CD8-positive, alpha-beta T cell (primary cell): ENCODE measurements at places on chromosomes 3 and 15.

DNA sequence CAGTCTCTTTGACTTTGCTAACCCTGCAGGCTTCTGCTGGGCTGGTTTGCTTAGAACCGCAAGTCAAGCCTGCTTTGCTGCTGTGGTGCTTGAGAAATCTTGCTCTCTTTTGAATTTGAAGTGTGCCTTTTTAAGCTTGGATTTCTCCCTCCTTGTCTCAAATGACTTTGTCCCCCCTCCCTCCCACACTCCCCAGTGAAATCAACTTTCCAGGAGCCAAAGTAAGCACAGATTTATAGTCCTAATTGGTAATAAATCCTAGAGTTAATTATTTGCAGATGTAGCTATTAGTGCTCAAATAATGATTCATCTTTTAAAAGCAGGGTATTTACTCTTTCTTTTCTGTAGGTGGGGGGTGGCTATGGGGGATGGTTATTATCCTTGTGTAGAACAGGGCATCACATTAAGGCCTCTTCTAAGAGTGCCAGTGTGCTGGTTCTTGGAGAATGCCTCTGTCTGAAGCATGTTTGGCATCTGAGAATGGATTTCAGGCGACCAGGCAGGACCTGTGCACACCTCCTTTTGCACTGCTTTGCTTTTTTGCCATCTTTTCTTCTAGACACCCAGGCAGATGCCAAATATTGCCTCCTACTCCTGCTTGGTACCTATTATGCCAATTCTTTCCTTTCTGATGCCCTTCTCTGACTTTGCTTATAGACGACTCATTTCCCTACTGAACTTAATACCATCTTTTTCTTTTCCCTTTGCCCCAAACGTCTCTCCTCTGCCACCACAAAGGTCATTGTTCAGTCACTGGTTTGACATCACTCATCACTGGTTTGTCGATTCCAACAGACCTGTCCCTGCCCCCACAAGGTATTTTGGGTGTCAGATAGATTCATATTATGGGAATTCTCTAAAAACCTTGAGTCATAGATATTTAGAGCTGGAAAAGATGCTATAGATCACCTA is 50.7 kb downstream of the CLDN11 start:
- DNase-seq = no peak

DNA sequence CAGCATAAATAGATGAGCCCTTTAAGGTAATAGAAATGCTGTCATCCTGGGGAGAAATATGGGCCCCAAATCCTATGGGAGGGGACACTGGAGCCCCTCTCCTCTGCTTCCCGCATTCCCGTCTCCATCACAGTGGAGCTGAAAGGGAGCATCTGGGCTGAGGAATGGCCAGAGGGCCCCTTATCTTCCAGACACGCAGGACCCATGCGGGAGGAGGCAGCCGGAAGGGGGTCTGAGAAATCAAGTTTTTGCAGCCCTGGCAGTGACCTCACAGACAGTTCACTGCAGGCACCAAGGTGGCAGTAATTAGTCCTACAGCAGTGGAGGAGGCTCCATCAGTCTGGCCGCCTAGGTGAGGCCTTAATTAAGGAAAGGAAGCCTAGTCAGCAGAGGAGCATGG is 80.2 kb downstream of the RAB11A start:
- no peak for DNase-seq

DNA sequence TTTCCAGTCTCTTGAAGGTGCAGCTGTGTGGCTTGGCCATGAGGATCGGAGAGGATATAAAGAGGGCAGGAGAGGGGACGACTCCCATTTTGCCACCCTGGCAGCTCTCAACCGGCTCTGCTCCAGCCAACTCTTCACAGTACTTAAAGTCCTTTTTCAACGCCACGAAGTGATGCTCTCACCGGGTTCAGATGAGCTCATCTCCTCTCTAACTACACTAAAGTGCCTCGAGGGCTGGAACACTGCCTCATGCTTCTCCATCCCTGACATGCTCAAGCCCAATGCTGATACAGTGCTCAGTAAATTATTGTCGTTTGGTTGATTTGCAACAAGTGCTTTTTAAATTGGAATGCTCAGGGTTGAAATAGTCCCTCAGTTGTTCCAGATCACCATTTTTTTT is 97.8 kb downstream of the GTPBP8 start:
- no peak for DNase-seq

DNA sequence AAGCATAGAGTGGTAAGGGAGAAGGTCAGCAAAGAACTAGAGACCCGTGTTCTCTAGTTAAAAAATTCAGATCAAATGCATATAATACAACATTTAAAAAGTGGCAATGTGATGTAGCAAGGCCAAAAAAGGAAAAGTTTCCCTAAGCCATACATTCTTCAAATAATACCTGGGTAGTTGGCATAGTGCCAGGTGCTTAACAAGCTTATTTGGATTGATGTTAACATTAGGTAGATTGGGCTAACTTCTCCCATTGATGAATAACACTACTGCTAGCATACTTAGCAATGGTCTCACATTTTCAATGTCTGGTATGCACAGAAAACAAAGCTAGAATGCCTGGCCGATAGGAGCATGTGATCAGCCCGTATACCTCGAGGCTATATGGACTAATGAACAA is 283.6 kb upstream of the RARB start:
- DNase-seq = no peak

DNA sequence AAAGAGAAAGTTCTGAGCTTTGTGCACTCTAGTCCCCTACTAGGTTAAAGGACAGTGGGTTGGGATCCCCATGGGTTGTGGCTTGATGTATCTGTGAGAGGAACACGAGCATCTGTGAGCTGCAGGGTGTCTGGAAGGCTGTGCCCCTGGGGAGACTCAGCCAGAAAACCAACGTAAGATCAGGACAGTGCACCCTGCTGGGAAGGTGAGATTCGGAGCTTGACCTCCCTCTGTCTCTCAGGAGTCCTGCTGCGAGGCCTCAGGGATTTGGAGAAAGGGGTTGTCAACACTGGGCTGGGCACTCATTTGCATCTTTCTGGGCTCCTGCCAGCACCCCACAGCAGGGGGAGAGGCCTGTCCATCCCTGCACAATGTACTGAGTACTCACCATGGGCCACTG is 15.2 kb downstream of the ANKRD63 start:
- no peak for DNase-seq

DNA sequence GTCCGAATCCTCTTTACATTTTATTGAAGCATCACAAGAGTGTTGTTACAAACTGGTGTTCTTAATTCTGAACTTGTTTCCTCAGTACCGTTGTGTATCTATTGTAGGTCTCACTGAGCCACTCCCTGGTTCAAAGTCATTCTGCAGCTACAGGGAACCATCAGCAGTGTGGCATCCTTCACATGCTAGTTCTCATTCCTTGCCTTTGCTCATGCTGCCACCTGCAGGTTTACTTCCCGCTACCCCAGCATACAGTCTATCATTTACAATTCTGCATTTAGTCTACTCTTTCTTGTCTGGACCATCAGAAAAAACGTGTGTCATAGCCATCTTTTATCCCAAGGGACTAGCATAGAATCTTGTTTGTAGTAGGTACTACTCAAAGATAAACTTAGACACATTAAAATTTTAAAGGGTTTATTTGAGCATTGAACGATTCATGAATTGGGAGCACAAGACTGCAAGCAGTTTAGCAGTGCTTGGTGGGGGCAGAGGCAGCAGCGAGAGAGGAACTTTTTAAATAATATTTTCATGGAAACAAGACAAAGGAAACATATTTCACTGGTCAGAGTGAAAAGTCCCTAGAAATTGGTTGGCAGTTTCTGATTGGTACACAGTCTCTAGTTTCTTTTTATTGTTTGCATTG is 402.1 kb downstream of the CADM2 start:
- DNase-seq = no peak

DNA sequence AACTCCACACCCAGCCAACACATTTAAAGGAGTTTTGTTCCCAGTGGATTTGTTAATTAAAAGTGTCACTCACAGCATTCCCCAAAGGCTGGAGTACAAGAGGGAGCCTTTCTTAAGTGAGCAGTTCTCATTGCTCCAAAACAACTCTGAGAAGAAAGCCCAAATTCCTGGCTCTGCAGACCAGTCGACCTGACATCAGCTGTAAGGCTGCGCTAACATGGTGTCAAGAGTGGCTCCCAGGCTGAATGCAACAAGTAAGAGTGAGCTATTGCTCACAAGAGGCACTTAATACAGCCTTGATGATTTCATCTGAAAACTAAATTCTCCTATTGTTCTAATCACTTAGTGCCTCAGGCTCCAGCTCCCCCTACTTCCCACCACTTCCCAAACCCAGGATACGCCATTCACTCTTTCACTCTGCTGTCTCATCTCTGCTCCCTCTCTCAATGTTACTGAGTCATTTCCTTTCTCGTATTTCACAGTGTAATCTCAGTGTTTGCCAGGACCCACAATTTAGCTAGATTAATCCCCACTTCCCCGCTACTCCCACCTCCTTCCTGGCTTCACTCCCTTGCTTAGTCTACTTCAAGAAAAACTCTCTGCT is 81.8 kb downstream of the WWTR1 start:
- no peak for DNase-seq

DNA sequence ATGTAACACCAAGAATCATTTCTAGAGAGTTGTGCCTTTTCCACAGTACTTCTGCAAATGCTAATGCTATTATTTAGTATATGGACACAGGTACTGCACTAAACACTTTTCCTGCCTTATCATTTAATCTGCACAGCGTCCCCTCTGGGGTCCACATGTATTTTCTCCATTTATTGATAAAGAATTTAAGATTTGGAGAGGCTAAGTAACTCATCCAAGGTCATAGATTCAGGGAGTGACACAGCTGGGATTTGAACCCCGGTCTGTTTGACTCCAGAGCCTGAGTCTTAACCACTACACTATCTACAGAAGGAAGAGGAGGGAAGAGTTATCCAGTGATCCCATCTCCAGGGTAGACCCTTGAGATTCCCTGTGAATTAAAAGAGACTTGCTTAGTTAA is 24.9 kb upstream of the TPRG1 start:
- DNase-seq = no peak

- no peak for DNase-seq
Observed at GRCh38 chr3:130773366-130773765, 26.7 kb upstream of the PIK3R4 start.

GRCh38 chr3:31370681-31371080 is 162.0 kb upstream of the STT3B start:
- no peak for DNase-seq

- DNase-seq = no peak
Observed at GRCh38 chr15:81225161-81225671, 28.5 kb downstream of the IL16 start.

GRCh38 chr3:133169331-133170068 is 131.3 kb downstream of the TMEM108 start:
- no peak for DNase-seq

DNA sequence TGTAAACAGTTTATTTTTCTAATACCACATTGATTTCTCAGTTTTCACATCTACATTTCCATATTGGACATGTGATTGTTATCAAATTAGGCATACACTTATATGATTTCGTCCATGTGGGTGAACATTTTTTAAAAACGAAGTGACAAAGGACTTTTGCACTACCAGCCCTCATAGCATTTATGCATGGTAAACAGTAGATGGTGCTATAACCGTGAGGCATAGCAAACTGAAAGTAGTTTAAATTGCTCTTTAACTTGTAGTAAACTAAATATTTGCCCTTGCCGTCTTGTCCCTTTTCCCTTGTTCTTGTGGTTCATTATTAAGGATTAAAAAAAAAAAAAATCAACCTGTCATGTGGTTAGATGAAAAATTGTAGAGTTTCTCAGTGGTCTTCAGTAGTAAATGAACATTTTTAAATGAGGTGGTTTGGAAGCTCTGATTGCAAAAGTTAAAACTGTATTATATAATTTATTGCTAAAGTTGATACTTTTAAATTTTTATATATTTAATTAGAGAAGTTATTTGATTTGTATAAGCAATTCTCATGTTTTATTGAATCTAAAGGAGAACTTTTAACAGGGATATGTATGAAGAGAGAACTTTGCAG is 24.0 kb downstream of the STX19 start:
- DNase-seq = no peak

DNA sequence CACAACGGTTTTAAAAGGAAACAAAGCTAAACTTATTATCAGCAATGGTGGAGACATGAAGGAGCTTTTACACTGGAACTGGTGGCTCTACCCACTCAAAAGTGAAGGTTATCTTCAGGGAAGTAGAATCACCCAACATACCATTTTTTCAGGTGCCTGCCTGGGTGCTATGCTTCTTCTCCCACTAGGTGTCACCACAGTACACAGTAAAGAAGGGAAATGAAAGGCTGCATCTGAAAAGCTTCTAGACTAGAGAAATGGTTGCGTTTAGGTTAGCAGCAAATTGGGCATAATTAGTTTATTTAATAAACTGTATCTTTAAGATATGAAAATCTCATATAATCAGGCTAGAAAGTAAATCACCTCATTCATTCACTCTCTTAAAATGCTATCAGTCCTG is 47.0 kb upstream of the SELENOK start:
- peak; percentile 3 for DNase-seq

DNA sequence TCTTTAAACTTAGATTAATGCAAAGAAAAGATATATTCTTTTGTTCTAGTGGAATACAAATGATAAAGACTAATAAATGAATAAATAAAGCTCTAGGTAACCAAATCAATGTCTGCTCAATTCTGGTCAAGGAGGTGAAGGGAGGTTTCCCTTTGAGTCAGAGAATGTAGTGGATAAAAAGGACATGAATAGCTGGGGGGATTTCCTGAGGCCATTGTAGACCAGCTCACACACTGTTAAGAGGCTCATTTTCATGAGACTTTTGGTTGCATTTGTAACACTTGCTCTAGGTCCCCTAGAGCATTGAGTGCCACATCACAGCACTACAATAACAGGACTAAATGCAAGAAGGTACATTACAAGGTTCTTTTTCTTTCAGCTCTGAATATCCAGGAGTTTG is 170.7 kb downstream of the TIGIT start:
- DNase-seq = no peak

DNA sequence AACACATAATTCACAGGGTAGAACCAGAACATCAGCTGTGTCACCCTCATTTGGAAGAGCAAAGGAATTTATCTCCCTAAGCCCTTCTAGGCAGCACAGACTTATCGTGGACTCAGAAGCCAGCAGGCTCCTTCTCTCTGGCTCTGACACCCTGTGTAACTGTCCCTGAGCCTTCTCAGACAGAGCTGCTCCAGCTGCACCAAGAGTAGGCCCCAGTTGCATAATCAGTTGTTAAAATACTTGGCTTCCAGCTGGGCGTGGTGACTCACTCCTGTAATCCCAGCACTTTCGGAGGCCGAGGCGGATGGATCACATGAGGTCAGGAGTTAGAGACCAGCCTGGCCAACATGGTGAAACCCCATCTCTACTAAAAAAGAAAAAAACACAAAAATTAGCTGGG is 49.4 kb upstream of the ACVR2B start:
- DNase-seq = no peak

DNA sequence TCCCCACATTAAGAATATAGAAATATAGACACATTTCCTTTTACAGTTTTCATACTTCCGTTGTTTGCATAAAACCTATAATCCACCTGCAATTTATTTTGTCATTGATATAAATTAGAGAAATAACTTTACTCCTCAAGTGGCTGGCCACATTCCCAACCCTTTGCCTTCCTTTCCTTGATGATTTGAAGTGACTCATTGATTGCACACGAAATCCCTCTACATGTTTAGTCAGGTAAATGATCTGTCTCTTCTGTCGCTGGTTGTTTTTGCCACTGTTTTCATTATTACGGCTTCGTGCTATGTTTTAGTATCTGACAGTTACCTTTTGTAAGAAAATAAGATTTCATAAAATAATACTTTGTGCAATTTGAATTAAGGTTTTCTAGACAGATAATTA is 272.2 kb upstream of the NR2E3 start:
- DNase-seq = no peak
